ENCODE measurements at places on chromosomes 7 and 10.

DNA sequence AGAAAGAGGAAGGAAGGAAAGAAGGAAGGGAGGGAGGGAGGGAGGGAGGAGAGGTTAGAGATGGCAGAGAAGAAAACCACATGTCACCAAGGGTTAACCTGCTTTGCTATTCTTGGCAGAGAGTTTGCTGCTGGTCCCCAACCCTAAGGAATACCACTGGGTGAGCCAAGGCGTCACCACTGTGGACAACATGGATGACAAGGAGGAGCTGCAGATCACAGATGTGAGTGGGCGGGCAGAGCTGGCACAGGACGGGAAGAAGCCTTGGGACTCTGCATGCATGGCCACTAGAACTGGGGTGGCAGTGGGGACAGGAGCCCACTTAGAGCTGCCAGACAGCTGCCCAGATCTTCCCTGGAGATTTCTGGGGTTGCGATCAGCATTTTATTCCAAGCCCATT is 17.2 kb upstream of the MYH16 start:
- no peak for DNase-seq

DNA sequence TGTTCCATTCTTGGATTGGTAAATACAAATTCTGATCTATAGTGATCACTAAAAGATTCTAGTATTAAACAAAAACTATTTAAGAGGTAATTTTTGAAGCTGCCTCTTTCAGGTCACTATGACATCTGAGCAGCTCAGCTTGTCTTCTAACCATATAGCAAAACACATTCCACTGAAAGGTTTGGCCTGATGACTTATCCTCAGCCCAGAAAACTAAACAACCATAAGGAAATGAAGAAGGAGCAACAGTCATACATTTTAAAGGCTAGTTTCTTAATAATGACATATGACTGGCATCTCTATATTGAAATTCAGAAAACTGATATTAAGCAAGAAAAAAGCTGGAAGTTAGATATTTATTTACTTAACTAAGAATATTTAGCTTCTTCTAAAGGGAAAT is 24.6 kb downstream of the NT5C2 start:
- no peak for DNase-seq

DNA sequence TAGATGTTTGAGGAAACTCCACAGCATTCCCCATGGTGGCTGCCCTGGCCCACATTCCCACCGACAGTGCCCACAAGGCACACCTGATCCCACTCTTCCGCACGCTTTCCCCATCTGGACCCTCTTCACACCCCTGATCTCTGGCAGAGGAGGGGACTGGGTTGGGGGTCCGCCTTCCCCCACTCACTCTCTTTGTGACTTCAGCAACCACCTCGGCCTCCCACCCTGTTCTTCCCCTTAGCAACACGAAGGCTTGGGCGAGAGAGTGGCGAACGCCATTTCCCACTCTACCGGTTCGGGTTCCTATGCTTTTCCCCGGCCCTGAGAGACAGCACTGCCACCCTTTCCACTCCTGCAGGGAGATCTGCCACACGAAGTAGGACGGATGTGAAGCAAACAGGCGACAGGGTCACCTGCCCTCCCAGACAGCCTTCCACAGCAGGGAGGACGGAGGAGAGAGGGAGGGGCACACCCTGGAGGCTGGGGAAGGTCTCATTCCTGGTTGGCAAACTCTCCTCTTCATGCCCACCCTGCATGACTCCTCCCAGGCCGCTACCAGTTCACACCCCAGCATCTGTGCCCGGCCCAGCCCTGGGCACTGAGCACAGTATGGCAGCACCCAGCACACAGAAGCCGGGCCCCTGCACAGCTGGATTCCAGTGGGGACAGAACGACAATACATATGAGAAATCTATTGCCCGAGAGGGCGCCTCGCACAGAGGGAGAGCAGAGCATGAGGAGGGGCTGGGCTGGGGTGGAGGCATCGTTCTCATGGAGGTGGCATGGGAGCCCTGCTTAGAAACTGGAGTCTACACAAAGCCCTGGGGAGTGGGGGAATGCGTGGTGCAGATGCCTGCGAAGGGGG is 93.5 kb downstream of the PAXIP1 start:
- DNase-seq = no peak

- DNase-seq = no peak
Observed at GRCh38 chr10:29725133-29725720, 90.5 kb upstream of the SVIL start.

DNA sequence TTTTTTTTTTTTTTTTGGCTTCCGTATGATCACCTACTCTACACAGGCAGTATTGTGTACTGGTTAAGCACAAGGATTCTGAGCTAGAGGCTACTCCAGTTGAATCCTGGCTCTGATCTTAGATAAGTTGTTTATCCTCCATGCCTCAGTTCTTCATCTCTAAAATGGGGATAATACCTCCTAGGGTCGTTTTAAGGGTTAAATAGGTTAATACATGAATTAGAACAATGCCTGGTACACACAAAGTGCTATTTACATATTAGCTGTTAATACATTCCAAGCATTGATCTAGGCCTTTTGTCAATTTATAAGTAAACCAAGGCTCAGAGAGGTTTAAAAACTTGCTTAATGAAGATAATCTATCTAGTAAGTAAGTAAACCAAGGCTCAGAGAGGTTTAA is 59.0 kb downstream of the ST7 start:
- no peak for DNase-seq

DNA sequence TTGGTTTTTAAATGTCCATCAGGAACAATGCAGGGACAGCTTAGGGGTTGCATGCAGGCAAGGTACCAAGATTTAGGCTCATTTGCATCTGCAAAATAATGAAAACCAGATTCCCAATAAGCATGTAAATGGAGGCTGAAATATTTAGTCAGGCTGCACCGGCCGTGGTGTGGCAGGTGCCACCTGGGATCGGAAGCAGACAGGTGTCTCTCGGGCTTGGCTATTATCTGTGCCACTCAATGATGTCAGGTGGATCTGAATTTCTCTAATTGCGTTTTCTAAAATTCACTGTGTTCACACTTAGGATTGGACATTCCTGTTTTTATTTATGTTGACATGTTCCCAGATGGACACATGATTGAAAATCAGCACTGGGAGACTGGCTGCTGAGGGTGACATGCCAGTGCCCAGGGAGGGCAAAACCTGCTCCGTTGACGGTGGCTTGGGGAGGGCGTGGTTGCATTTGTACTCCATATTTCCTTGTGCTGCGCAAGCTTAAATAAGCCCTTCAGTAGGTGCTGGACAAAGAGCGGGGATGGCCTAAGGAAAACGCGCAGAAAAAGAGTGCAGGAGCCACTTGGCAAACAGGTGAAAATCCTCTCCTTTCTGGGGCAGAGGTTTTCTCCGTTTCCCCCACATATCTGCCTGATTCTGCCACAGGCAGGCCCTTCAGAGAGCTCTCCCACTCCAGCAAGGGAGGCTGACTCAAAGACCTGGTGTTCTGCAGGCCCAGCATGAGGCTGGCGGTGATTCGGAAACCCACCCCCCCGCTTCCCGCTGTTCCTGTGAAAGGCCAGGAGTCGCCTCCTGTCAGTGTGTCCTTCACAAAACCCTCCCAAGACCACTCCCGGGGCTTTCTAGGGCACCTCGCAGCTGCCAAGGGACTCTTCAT is 142.5 kb downstream of the WDR37 start:
- DNase-seq = no peak

- no peak for DNase-seq
Observed at GRCh38 chr10:122624546-122624945, 64.0 kb downstream of the DMBT1 start.

DNA sequence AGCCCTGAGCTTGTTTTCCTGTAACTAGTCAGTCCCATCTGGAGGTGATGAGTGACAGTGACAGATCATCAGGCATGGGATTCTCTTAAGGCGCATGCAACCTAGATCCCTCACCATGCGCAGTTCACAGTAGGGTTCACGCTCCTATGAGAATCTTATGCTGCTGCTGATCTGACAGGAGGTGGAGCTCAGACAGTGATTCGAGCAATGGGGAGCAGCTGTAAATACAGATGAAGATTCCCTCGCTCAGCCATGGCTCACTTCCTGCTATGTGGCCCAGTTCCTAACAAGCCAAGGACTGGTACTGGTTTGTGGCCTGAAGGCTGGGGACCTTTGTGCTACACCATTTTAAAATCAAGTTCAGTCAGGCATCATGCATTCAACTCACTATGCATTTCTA is 221.7 kb downstream of the KIAA1217 start:
- DNase-seq = no peak

DNA sequence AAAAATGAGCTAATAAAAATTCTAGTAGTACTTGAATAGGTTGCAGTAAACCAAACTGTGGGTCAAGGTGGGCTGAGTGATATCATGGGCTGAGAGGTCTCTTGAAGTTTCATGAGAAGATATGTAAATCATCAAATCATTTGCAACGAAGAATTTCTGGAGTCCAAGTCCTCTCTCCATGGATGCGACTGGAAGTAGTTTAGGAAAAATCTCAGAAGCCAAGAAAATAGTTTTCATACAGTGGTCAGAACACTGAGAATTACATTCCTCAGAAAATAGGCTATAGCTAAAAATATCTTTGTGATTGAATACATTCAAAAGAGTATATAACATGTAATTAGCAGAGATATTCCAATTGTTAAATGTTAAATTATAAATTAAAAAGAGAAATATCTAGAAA is 3.6 kb upstream of the IFIT1 start:
- DNase-seq = no peak

DNA sequence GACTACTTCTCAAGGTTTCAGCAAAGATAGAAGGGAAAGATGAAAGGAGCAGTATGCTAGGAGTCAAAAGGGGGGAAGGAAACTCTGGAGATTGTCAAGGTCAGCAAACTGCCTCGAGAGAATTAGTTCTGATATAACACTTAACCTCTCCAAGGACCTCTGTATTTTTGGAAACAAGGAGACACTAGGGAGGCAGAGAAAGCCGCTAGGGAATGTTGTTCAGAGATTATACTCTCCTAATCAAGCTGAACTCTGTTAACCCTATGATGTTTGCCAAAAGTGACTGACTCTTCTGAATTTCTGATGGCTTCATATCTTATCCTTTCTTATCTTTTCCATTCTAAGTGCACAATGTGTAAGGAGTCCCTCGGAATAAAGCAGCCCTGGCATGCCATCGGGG is 27.1 kb downstream of the CREM start:
- DNase-seq = no peak

DNA sequence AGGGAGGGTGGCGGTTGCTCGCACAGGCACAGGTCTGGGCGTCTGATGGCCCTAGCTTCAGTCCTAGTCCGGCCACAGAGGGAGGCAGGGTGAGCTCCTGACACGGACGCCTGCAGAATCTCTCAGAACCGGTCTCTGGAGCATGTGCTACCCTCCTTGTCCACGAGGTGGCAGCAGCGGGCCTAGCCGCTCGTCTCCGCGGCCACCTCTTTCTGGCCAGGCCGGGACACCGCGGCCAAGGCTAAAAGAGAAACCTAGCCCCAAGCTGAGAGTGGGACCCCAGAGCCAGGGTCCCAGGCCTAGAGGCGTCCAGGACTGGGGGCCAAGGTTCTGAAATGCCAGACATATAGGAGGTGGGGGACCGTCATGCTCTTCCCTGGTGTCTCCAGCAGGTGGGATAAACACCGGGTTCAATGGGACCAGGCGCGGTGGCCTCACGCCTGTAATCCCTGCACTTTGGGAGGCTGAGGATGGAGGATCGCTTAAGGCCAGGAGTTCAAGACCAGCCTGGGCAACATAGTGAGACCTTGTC is 3.2 kb upstream of the LAT2 start:
- DNase-seq = peak; percentile 53

GRCh38 chr10:58178811-58179210 is 88.9 kb downstream of the IPMK start:
- no peak for DNase-seq

DNA sequence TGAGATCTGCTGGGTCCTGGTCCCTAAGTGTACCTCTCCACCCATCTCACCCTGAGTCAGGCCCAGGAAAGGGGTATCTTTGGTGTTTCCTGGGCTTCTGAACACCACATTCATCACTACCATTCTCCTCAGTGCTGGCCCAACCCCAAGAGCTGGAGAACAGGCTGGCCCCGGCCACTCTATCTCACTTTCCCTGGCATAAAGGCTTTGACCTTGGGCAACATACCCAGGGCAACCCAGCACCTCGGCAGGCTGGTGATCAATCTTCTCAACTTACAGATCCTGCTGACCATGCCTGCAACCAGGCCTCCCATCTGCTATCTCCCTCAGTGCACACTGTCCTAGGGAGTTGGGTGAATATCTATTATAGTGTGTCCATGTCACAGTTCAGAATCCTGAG is 2.1 kb downstream of the VSIR start:
- DNase-seq = no peak

- DNase-seq = peak; percentile 40
Observed at GRCh38 chr10:129078346-129078745, 388.7 kb upstream of the MGMT start.

- no peak for DNase-seq
Observed at GRCh38 chr7:2575046-2575732, 16.4 kb downstream of the IQCE start.

DNA sequence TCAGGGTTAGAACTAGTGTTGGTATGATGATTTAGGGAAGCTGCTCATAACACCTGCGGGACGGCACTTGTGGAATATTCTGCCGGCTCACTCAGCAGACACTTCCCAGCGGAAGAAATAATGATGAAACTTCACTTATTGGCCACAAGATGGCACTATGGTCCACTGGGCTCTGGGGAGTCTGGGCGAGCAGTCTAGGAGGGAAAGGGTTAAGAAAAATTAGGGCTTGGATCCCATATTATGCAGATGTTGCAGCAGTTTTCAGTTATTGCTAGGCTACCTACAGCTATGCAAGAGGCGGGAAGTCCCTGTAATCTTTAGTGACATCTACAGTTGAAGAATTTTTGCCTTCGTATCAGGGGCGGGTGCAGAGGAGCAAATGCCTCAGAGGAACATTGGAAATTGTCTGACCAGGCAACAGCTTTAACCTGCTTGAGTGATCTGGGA is 238.7 kb upstream of the PRSS58 start:
- DNase-seq = peak; percentile 55

- no peak for DNase-seq
Observed at GRCh38 chr7:130669085-130669700, 645 bp upstream of the COPG2 start.

- no peak for DNase-seq
Observed at GRCh38 chr10:98778277-98778759, 331.6 kb upstream of the HPS1 start.

- DNase-seq = no peak
Observed at GRCh38 chr10:29751684-29752083, 116.9 kb upstream of the SVIL start.

- no peak for DNase-seq
Observed at GRCh38 chr10:10975647-10976046, 42.0 kb upstream of the CELF2 start.

DNA sequence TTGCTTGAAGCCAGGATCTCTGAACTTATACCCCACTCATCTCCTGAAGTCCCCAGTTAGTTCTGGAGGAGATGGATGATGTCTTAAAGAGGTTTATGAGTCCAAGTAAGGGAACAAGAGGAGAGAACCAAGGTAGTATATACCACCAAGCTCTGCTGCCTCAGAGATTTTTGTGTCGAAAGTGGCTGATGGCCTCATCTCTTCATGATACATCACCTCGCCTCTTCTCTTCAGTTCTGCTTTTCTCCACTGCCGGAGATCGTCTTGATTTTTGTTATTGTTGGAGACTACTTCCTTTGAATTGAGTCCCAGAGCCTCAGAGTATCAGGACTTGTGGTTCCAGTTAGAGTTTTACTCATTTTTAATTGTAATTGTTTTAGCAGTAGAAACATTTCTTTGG is 1.9 kb downstream of the VTI1A start:
- no peak for DNase-seq
